ENCODE measurements at places on chromosomes 5 and 9.

DNA sequence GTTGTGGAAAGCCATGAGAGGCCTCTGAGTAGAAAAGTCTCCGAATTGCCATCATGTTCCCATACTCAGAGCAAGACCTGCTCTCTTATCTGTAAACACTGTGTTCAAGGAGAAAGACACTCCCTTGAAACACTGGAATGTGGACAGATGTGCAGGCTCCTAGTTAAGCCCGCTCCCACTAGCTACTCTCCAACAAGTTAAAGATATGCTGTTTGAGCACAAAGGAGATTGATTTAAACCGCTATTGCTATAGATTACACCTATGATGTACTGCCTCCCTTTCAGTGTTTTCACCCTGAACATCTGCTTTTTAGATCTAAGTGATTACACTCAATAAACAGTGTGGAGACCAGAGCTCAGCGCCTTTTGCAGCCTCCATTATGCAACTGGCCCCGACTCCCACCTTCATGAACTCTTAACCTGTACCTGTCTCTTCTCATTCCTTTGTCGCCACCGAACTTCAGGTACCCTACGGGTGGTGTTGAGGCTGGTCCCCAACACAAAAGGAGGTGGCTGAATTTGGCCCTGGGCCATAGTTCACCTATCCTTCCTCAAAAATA, 47.5 kb downstream of the TMEM245 start:
- no peak for DNase-seq

DNA sequence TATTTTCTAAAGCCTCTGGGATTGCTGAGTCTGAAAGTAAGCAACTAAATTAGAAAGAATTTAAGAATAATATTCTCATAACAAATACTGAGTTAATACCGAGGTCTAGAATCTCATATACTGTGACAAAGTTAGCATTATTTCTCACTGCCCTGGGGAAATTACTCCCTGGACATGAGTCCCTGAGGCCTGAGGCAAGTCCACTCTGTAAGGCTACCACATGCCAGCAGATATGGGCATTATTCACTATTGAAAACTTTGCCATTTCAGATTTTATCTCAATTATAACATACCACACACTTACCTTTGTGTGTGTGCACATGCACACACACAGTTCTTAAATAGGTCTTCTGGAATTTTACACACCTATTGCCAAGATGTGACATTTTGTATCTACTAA, 22.9 kb downstream of the ELL2 start:
- no peak for DNase-seq

GRCh38 chr5:143717400-143717799, 94.6 kb upstream of the HMHB1 start:
- DNase-seq, result no peak

- no peak for DNase-seq
Measured at GRCh38 chr5:52685971-52686370, 101.7 kb upstream of the ITGA1 start.
